ENCODE measurements at places on chromosomes 6 and 20.
A peak's percentile ranks its signal among the peaks of the same experiment; 100 is the strongest.

- DNase-seq = no peak
Observed at GRCh38 chr6:132443206-132443605, 41.9 kb upstream of the MOXD1 start.

DNA sequence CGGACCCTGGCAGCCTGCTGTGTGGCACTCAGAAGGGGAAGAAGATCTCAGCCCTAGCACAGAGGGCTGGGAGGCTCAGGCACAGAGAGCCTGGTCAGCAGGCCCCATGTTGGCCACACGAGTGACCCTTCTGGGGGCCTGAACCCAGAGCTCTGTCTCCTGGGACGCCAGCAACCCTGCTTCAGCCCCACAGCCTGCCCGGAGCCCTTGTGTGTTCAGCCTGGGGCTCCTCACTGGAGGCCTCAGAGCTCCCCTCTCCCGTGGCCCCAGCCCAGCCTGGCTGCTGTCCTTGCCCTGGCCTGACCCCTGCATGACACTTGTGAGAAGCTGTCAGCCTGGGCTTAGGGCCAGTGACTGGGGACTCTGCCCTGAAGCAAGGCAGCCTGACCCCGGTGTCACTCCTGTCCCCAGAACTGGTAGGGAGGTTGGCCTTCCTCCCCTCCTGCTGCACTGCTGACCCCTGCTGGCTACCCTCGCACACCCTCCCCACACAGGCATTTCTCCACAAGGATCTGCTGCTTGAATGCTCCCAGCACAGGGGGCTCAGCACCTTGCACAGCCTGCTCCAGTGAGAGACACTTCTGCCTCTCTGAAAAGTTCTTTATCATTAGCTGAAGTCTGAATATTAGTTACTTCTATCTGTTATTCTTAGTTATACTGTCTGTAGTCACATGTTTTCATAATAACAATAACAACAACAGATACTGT lies 15.4 kb upstream of the IP6K3 start:
- DNase-seq = peak; percentile 36

DNA sequence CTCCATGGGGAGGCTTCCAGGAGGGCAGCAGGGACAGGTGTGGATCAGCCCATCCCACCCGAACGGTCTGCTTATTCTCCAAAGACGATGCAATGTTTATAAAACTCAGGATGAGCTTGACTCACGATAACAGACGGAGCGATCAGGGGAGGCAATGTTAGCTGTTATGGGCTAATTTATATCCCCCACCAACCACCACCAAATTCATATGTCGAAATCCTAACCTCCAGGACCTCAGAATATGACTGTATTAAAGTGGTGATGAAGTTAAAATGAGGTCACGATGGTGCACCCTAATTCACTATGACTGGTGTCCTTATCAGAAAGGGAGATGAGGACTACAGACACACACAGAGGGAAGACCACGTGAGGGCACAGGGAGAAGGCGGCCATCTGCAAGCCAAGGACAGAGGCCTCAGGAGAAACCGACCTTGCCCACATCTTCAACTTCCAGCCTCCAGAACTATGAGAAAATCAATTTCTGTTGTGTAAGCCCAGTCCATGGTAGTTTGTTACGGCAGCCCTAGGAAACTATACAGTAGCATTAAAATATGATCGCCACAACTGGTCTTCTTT lies 7.0 kb downstream of the ADTRP start:
- peak; percentile 24 for DNase-seq

GRCh38 chr6:82612475-82613039 lies 248.9 kb downstream of the TPBG start:
- no peak for DNase-seq

GRCh38 chr20:3686867-3687321 lies 5.1 kb upstream of the ADAM33 start:
- peak; percentile 71 for DNase-seq

GRCh38 chr6:64014595-64014994 lies 379.0 kb downstream of the PHF3 start:
- no peak for DNase-seq

- no peak for DNase-seq
Observed at GRCh38 chr20:19252451-19253120, 40.1 kb downstream of the SLC24A3 start.

DNA sequence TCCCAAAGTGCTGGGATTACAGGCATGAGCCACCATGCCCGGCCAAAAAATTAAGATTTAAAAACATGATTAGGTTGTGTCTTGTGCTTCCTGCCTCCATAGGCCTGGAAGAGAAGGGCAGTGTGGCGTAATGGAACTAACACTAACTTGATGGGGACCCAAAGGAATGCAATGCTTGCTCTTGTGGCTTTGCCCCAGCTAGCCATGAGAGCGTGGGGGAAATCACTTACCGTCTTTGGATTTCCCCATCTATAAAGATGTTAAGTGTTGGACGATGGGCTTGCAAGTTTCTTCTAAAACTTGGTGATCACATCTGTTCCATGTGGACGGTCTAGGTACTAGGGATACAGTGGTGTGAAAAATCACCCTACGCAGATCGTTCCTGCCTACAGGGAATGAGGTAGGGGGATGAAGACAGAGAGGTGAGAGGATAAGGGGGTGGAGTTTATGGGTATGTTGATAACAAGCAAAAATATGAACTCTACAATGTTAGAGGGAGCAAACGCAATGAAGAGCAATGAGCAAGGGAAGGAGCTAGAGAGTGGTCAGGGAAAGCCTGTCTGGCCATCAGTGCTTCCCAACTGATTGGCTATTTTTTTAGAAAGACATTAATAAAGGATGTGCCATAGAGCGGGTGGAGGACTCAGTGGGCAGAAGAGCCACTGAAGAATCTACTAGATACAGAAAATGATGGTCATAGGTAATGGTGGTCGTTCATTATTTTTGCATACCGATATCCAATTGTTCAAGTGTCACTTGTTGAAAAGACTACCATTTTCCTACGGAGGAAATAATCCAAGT lies 165.2 kb downstream of the BCAS1 start:
- no peak for DNase-seq

DNA sequence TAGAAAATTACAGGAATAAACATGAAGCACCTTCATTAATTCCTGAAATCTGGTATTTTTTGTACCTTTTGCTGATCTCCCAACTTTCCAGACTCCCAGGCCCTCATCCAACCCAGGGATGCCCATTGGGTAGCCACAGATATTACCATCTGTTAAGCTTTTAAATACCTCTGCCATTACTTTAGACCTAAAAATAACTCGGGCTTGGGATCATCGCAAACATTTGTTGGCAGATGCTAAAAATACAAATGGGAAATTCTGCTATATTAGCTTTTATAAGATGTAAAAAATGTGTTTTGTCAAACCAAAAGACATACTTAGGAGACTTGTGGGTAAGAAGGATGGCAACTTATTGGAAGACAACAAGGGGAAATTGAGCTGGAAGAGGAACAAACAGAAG lies 376.1 kb downstream of the CENPW start:
- no peak for DNase-seq

DNA sequence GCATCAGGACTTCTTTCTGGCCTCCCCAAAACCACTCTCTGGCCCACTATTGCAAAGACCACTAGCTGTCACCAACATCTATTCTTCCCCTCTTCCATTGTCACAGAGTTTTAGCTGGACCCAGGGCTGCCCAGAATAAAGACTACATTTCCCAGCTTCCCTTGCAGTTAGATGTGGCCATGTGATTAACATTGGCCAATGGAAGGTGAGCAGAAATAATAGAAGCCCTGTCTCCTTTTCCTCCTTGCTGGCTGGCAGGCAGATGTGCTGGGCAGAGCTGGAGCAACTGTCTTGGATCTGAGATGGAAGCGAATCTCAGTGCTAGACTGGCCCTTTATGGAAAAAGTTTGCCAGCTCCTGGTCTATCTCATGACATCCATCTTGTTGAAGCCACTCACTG lies 97.0 kb downstream of the KCNB1 start:
- DNase-seq = peak; percentile 19

DNA sequence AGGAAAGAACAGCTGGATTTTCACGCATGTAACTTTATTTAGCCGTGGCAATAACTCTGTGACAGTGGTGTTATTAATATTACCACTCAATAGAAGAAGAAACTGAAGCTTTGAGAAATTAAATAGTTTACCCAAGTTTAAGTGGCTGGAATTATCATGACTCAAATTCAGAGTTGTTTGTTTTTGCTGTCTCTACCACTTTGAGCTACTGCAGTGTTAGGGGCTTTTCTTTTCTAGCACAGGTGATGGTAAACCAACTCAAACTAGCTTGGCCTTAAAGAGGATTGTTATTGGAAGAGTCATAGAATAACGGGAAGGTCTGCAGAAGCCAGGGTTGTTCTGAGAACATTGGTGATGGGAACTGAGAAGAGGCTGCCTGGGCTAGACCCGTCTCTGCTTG lies 66.0 kb upstream of the PREP start:
- no peak for DNase-seq

- DNase-seq = no peak
Observed at GRCh38 chr6:12343440-12344162, 53.4 kb downstream of the EDN1 start.

DNA sequence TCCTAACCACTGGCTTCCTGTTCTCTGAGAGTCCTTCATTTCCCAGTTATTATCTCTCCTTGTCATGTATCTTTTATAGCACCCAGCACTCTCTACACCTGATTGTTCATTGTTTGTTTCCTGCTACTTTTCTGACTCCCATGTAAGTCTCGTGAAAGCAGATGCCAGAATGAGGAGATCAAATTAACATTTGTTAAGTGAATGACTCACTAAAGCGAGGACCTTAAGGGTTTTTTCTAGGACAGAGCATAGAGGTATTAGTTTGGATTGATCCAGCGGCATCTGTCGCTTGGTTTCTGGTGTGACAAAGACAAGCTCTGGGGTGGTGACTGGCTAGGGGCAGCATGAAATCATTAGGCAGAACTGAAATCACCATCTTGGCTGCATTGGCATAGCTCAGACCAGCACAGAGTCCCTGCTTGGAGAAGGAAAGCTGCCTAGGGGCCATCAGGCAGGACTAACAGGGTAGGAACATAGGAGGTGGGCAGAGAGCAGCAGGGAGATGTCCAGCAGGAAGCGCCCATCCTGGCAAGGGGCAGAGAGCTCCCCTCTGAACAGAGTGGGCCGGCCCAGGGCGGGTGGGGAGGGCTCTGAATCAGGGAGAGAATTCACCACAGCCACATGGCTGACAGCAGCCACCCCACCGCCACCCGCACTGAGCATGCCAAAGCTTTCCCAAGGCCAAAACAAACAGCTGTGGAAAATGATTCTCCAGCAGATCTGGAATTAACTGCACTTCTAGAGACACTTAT lies 97.1 kb upstream of the CEP85L start:
- no peak for DNase-seq

DNA sequence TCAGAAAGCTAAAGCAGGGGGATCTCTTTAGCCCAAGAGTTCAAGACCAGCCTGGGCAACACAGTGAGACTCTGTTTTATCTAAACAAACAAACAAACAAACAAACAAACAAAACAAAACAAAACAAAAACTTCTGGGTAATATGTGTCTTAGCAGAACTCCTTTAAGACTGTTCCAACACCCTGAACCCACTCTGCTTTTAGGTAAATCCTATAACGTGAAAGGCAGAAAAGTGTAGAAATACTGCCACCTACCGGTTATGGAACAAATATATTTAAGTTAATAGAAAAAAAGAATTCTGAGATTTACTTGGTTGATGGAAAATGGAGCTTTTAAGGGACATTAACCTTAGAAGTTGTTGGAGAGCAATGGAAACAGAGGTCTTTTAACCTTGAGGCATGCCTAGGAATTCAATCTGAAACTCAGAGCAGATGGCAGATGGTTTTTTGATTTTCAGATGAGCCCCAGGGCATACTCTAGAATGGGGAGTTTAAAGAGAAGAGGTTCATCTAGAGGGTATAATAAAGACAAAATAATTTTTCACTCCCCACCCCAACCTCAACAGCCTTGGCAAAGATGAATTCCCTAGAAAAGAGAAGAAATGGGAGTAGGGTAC lies 38.5 kb downstream of the SOD2 start:
- DNase-seq = peak; percentile 10

DNA sequence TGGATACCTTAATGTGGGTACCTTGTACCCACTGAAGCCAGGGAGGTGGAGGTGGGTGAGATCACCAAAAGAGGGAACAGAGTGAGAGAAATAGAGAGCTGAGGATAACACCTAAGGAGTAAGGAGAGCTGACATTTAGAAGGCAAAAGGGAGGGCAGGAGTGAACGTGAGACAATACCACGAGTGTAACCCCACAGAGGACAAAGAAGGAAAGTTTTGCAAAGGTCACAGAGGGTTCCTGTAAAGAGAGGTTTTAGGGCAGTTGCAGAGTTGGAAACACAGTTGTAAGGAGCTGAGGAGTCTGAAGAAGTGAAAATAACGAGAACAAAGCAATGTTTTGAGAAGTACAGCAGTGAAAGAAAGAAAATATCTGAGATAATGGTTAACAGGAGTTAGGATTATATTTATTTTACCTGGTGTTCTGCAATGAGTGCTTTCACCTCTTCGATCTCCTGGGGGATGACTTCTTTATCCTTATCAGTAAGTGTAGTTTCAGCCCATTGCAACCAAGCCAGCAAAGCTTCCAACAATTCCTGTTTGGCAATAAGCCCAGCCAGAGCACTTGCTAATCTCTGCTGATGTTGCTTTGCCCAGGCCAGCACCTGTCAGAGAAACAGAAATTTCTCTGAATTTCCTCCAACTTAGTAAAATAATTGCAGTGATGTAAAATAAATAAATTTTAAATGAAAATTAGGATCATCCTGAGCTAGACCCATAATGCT lies 166.8 kb downstream of the DST start:
- DNase-seq = no peak

DNA sequence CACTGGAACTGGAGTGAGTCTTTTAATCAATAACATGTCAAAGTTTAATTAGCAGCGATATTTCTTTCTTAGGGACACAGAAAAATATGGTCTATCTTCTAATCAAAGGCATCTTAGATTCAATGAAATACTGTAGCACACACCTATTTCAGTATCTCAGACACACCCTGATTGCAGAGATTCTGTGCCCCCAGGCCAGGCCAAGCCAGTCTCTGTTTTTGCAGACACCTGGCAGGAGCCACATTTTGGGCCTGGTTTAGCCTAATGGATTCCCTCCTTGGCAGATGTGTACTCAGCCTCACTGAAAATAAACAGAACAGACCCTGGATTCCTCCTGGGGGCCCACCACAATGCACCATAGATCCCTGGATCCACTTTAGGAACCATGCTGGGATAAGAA lies 74.8 kb downstream of the LRFN2 start:
- no peak for DNase-seq

DNA sequence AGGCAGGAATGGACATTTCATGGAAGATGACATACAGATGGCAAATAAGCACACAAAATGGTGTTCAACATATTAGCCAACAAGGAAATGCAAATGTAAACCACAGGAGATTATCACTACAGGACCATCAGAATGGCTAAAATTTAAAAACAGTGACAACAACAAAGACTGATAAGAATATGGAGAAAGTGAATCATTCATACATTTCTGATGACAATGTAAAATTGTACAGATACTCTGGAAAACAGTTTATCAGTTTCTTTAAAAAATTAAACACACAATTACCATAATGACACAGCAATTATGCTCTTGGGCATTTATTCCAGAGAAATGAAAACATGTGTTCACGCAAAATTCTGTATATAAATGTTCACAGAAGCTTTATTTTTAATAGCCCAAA lies 105.8 kb upstream of the RUNX2 start:
- DNase-seq = no peak
